Tibial nerve (tissue), 4 donors: ENCODE measurements at places on chromosomes 7 and 10. TPM values are rescaled to one million over a fixed set of nuclear protein-coding genes. Genes with fewer than 3 reads are reported as not detected.

DNA sequence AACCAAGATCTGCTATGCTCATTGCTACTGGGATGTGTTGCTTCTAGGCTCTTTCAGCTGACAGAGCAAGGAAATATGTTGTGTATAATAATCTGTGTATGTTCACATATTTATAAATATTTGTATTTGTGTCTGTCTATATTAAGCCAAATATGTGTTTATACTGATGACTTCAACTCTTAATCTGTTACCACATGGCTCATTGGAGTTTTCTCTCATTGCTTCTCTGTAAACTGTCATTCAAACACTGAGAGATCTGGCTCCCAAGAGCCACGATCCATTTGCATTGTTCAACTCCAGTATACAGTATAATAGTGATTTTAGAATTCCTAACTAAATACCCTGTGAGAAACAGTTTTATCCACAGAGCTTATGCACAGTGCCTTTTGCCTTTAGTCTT is 35.3 kb downstream of the BICC1 start:
- no peaks in the 10 kb centered on the region for H3K36me3 ChIP-seq
- H3K27me3 ChIP-seq = no peaks in the 10 kb centered on the region
- H3K4me3 ChIP-seq = no peak overlapping the region
- H3K27ac ChIP-seq = no peak overlapping the region

DNA sequence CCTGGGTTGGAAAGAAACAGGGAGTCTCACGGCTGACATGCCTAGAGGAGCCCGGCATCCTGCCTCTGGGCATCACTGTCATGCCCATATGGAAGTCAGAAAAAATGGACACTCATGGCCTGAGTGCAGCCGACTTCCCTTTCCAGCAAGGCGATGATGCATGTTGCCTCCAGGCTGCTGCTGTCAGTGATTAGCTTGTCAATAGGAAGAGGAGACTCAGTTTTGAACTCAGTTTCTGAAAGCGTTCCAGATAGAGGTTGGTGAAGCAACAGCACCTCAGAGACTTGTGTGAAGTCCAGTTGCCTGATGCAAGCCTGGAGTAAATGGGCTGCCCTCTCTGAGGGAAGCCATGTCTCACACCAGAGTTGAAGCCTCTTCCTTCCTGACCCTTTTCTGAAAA is 148.4 kb downstream of the TPST1 start:
- H3K36me3 ChIP-seq = no peaks in the 10 kb centered on the region
- H3K27me3 ChIP-seq = no peaks in the 10 kb centered on the region
- no peak for DNase-seq
- H3K4me1 ChIP-seq = no peaks in the 10 kb centered on the region
- H3K27ac ChIP-seq = no peak overlapping the region
- H3K4me3 ChIP-seq = no peak overlapping the region

DNA sequence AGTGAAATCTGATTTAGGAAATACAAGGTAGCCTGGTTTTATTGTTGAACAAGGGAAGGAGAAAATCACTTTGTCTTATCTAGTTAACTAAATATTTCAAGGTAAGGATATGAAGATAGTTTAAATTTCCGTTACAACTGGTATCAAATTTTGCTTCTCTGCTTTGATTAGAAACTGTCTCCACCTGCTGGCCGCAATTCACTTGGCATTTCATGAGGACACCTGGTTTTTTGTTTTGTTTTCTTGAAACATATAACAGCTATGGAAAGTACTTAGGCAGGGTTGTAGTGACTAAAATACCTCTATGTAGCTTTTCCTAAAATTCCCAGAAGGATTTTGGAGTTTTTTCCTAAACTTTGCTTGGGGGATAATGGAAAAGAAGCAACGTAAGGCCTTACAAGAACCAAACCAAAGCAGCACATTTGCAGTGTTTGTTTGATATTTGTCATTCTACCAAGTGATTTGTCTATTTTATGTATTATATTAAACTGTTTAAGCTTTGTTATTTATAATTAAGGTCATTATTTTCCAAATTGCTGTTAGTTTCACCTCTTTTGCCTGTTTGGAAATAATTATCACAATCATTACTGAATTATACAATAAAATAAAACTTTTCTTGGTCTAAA is 73.6 kb downstream of the AHCYL2 start:
- no peaks in the 10 kb centered on the region for H3K36me3 ChIP-seq
- peak; percentile 83 for DNase-seq
- no peak overlapping the region for H3K27ac ChIP-seq

Gene DRGX
- total RNA-seq = not detected

GRCh38 chr7:27697861-27698430 is 35.3 kb upstream of the HIBADH start:
- H3K27me3 ChIP-seq = no peaks in the 10 kb centered on the region
- no peaks in the 10 kb centered on the region for H3K36me3 ChIP-seq
- H3K27ac ChIP-seq = no peak overlapping the region
- peak; percentile 20 for DNase-seq

- H3K4me3 ChIP-seq = peak overlapping the region; percentile 60
- no peaks in the 10 kb centered on the region for H3K27me3 ChIP-seq
- H3K4me1 ChIP-seq = no peaks in the 10 kb centered on the region
- no peaks in the 10 kb centered on the region for H3K36me3 ChIP-seq
These were observed 567 bp upstream of the CDCA7L start for GRCh38 chr7:21946222-21946709.

GRCh38 chr7:132053871-132054270 is 497.4 kb upstream of the PODXL start:
- no peaks in the 10 kb centered on the region for H3K36me3 ChIP-seq
- H3K4me3 ChIP-seq = no peak overlapping the region
- no peaks in the 10 kb centered on the region for H3K27me3 ChIP-seq
- H3K4me1 ChIP-seq = no peaks in the 10 kb centered on the region
- DNase-seq = no peak
